GF-D8 (cell line): ENCODE measurements at places on chromosomes 7 and 10.

DNA sequence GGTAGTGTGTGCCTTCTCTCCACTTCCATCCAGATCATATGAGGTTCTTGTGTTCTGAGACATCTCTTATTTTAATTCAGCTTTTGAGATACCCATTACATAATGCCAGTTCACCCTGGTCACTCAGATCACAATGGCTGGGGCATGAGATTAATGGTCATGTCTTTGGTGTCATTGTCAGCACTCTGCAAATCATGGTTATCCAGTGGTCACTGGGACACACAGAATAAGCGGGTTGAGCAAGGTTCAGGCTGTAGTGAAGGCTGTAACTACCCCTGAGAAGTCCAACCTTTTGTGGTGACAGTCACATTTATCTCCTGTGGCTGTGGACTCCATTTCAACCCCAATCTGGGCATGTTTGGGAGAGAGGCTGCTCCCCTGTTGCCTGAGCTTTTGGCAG is 35.8 kb downstream of the SORCS3 start:
- no peak for DNase-seq

- DNase-seq: no peak
Measured at GRCh38 chr7:35015346-35015859, 21.9 kb downstream of the DPY19L1 start.

DNA sequence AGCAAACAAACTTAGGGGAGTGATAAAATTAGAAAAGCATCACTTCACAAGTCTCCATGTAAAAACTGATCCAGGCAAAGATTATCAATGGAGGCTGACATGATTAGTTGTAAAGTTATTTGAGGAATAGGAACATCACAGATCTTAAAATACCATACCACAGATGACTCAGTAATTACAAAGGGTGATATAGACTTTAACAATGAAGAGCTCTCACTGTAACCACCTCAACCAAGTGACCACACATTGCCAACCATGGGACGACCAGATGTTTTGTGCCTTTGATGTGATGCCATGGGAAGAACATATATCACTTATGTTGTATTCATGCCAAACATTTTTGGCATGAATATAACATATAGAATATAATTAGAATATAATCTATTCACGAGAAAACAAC is 11.7 kb downstream of the AASS start:
- no peak for DNase-seq

DNA sequence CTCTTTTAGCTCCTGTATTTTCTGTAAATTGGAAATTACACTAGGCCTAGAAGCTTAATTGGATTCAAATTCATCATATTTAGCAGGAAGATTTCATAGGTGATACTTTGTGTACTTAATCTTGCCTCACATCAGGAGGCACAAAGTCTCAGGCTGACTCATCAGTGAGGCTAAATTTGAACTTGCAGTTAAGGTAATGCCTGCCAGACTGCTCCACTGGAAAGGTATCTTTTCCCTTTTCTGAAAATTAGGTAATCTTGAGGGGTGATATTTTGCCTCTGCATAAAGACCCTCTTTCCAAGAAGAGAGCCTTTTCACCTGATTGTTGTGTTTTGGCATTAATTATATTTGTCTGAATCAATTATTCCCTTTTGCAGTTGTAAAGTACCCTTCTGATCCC is 14.6 kb downstream of the PPIA start:
- no peak for DNase-seq

DNA sequence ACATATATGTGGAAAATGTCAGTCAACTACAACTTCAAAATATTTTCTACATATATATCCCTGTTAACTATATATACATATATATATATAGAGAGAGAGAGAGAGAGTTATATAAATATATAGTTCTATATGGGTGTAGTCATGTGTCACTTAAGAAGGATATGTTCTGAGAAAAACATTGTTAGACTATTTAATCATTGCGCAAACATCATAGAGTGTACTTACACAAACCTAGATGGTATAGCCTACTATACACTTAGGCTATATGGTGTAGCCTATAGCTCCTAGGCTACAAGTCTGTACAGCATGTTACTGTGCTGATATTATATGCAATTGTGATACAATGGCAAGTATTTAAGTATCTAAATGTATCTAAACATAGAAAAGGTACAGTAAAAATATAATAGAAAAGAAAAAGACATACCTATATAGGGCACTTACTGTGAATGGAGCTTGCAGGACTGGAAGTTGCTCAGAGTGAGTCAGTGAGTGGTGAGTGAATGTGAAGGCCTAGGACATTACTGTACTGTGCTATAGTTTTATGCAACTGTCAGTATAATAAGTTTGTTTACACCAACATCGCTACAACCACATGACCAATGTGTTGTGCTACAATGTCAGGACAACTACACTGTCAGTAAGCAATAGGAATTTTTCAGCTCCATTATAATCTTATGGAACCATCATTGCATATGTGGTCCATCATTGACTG is 18.0 kb upstream of the FGL2 start:
- no peak for DNase-seq

DNA sequence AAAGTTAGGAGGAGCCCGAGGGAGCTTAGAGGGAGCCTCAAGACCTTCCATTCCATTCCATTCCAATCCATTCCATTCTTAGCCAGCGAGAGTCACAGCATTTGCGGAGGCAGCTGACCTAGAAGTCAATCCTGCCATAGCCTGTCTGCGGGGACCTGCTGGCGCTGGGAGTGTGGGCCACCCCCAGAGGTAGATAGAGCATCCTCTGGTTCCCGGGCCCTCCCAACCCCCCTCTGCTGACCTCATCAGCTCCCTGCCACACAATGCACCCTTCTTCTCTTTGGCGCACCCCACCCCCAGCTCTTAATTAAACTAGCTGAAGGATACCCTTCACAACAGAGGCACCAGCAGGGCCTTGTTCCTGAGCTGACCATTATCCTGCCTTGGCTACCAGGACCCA is 152.5 kb upstream of the ZMIZ1 start:
- no peak for DNase-seq

- DNase-seq: no peak
Measured at GRCh38 chr10:88899886-88900285, 19.8 kb downstream of the STAMBPL1 start.

GRCh38 chr10:47309408-47310089 is 9.6 kb downstream of the GDF10 start:
- no peak for DNase-seq

DNA sequence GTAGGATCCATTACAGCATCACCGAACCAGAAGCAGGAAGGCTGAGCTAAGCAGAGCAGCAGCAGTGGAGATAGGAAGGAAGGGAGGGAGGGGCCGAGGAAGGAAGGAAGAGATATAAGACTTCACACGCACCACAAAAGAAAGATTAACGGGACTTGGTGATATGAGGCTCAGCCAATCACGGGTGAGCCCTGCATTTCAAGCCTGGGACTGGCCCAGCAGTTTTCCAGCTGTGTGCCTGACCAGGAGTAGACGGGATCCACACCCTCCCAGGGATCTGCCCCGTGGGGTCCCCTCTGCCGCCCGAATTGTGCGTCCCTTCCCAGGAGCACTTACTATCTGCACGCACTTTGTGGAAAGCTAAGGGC is 16.2 kb downstream of the ATG9B start:
- peak; percentile 82 for DNase-seq

GRCh38 chr7:129841465-129841864 is 111.3 kb downstream of the UBE2H start:
- peak; percentile 36 for DNase-seq

GRCh38 chr10:87661861-87662785 is 2.4 kb downstream of the PAPSS2 start:
- no peak for DNase-seq

- DNase-seq: no peak
Measured at GRCh38 chr10:7708832-7709231, 5.7 kb downstream of the ITIH2 start.

DNA sequence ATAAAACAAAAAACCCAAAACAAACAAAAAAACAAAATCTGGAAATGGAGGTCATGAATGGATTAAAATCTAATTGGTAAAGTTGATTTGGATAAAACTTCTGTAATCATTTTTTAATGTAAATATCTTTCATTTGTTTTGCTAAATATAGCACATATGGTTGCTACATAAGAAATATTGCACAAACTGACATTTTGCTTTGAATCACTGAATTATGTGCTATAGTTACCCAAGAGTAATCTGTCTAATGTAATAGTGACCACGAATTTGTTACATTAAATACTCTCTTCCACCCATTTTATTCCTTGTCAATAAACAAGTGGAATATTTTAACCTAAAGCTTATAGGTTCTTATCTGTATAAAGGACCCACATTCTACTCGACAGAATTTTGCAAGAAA is 6.2 kb downstream of the CFAP58 start:
- DNase-seq: no peak
